NCI-H1436 treated with DMSO at 0.1 percent for 48 hours (cell line): ENCODE measurements at places on chromosomes 13 and 19.

GRCh38 chr19:55614711-55615542 is 9.4 kb downstream of the ZNF784 start:
- no peak for DNase-seq

DNA sequence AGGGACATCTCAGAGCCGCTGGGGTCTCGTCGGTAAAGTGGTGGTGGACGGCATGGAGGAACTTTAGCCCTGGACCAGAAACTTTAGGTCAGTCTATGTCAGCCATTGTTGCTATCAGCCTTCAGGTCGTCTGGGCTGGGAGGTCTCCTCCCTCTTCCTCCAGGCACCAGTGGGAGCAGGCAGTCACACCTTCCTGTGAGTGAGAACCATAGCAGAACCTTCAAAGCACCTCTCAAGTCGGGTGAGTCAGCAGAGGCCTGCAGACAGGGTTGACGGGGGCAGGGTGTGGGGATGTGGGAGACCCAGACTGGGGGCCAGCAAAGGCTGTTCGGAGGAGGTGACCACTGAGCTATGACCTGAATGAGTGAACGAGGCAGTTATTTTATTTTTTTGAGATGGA is 15.4 kb upstream of the SBNO2 start:
- no peak for DNase-seq

GRCh38 chr19:18940769-18941627 is at the start of gene HOMER3:
TSS of gene HOMER3 (minus strand) at chr19:18941217. CDS start at chr19:18938982, 2,235 bp downstream.
- DNase-seq, result no peak

- no peak for DNase-seq
These were observed 30.0 kb downstream of the MPHOSPH8 start for GRCh38 chr13:19663416-19663979.

GRCh38 chr13:93224535-93224934 is 2.1 kb upstream of the GPC6 start:
- DNase-seq, result no peak

DNA sequence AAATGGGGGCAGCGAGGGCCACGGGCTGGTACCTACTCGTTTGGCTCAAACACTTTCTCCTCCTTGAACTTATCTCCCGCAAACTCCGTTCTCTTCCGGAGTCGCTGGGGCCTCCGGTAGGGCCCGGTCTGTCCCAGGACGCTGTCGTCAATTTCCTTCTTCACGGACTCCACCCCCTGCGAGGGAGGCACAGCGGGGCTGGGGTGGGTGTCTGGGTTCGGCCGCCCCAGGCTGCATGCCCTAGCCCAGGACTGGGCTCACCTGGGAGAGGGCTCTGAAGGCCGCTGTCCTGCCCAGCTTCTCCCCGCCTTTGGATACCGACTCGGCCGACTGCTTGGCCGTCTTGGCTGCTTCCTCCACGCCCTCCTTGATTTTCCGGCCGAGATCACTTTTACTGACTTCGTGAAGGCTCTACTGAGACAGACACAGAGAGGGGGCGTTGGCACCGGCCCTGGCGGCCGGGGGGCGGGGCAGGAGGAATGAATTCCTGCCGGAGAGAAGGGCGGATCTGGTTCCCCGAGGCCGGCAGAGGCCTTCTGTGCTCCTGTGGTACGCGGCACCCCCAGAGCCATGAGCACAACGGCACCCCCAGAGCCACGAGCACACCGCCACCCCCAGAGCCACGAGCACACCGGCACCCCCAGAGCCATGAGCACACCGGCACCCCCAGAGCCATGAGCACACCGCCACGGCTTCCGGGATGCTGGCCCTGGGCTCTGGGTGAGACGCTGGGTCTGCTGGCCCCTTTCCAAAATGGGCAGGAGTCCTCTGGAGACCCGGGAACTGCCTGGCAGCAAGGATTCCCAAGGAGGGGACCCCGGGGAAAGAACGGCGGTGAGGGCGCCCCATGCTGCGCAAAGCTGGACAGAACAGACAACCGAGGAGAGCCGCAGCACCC is 8.1 kb upstream of the CTXN1 start:
- DNase-seq, result no peak

- no peak for DNase-seq
These were observed 413.3 kb downstream of the KCTD12 start for GRCh38 chr13:76472916-76473315.
